EL (cell line): ENCODE measurements at places on chromosomes 1 and 21.

DNA sequence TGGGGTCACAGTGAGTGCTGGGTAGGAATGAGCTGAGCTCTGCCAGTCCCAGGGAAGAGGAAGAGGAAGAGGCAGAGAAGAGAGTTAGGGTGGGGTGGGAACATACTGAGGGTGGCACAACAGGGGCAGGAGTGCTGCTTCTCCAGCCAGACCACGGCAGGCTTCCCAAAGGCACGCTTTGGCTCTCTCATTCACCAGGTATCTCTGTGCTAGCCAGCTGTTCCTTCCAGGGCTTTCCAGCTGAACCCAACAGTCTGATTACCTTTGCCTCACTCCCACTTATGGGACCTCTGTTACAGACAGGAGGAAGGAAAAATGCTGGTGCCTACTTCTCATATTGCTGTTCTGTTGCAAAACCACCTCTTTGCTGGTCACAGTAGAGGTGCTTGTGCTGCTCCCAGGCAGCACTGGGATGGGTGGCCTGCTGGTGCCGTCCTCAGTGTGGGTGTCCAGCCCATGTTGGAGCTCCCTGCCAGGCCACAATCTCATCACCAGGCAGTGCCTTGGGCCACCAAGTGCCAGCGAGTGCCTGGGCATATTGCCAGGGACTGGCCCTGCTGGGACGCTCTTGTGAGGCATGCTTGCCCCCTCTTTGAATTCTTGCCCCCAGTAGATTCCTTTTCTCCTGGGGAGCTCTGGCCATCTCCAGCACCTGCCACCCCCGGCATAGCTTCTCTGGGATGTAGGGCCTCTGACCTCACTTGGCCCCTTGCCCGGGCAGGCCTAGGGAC lies 2.1 kb downstream of the ADORA1 start:
- DNase-seq = no peak

DNA sequence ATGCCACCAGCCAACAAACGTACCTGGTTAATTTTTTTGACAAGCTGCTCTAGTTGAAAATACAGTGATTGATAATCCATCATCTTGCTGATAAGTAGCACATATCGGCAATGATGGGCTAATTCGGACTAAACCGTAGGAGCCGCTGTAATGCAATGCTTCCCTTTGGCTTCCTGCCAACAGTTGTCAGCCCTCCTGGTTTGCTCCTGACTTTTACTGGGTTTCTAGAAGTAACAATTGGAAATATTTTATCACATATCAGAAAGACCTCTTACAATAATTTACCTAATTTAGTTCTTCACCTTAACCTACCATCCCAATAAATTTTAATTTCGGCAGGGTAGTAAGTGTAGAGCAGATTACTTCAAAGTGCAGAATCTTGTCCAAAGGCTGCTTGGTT lies 148.5 kb downstream of the DHRS3 start:
- DNase-seq = no peak

DNA sequence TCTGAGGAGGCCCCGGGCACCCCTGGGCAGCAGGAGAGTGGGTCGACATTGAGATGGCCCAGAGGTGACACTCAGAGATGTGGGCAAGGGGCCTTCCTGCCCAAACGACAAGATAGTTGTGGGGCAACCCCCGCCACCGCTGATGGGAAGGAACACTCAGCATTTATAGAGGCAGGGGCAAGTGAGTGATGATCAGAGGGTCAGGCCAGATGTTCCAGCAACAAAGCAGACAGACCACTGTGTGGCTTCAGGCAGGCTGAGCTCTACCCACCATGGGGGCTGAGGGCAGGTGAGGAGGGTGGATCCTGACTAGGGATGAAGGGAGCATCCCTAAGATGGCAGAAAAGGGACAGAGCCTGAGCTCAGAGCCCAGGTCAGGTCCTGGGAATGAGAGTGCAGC lies 362.7 kb downstream of the PTPRU start:
- DNase-seq = no peak

GRCh38 chr1:86776108-86776507 lies 71.7 kb downstream of the SH3GLB1 start:
- DNase-seq = no peak

- DNase-seq = no peak
Observed at GRCh38 chr1:45265244-45265643, 58.8 kb upstream of the ZSWIM5 start.

- DNase-seq = peak; percentile 81
Observed at GRCh38 chr1:65762081-65762862, 30.4 kb upstream of the PDE4B start.

DNA sequence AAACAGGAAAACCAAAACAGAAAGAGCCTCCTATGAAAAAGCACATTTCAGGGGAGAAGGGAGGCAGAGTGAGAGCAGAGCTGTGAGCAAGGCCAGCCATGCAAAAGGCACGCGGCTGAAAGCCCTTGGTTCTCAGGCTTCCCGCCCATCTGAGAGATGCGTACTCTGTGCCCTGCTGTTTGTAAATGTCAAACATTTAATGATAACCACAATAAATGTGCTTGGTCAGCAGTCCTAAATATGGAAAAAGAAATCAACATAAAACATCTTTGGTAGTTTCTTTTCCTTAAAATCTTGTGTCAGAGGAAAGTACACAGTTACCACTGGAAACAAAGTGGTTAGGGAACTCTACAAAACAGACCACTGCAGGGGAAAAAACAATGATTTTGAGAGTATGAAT lies 283.1 kb downstream of the DSCAM start:
- DNase-seq = no peak

- DNase-seq = no peak
Observed at GRCh38 chr1:236545621-236546169, 21.9 kb downstream of the LGALS8 start.

DNA sequence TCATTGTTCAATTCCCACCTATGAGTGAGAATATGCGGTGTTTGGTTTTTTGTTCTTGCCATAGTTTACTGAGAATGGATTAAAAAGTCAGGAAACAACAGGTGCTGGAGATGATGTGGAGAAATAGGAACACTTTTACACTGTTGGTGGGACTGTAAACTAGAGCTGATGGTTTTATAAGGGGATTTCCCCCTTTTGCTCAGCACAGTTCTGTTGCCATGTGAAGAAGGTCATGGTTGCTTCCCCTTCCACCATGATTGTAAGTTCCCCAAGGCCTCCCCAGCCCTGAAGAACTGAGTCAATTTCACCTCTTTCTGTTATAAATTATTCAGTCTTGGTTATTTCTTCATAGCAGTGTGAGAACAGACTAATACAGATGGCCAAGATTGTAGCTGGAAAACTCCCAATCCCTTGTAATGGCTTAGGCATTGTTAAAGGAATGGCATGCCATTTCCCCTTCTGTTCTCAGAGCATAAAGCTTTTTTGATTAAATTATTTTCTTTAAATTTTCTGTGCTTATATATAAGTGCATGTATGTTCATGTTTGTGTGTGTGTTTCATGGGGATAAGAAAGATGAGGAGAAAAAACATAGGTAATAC lies 144.8 kb downstream of the BACH1 start:
- no peak for DNase-seq

DNA sequence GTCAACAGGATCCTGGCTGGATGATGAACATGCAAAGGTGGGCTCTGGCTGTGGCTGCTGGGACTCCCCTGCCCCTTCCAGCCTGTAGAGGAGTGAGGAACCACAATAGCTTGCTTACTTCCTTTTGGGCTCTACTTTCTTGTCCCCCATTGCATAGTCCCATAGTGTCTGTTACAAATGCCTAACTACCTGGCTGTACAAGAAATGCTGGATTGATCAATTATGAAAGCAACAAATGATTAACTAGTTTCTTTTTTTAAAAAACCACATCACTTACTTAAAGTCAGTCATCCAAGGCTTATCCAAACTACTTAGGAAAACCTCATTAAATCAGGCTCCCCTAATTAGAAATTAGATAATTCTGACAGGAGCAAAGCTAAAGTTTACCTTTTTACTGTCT lies 514.1 kb upstream of the PKN2 start:
- no peak for DNase-seq

GRCh38 chr21:33299181-33299752 lies 25.5 kb upstream of the IFNAR1 start:
- DNase-seq = no peak

DNA sequence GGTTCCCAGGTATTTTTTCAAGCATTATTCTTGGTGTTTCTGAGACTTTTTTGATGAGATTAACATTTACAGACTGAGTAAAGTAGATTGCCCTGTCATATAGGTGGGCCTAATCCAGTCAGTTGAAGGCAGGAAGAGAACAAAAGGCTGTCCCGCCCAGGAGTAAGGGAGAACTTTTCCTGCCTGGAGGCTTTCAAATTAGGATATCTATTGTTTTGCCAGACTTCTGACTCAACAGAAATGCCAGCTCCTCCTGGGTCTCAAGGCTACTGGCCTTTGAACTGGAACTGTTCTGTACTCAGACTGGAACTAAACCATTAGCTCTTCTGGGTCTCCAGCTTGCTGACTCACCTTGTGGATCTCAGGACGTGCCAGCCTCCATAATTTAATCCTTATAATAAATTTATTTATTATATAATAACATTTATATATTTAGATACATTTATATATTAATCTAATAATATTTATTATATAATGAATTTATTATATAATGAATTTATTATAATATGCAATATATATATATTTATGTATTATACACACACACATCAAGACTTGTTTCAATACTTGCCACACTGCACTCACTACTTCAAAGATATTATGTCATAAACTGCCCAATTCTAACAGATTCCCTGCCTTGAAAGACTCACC lies 510.8 kb upstream of the B3GALT2 start:
- DNase-seq = no peak

DNA sequence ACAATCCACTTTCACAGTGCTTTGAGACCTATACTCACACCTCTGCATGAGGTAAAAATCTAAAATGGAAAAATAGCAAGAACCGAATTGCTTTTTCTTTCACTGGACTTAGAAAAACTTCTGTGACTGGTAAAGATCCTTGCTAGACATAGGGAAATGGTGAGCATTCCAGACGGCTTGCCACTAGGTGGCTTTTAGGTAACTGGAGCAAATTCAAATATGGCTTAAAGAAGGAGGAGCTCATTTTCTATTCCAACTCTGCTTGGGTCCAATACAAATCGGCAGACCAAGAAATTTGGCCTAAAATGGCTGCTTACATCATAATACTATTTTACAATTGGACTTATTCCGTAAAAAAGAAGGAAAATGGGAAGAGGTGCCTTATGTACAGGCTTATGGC lies 977.9 kb downstream of the ADGRL2 start:
- DNase-seq = no peak

- no peak for DNase-seq
Observed at GRCh38 chr1:16128338-16128741, 27.5 kb downstream of the EPHA2 start.

DNA sequence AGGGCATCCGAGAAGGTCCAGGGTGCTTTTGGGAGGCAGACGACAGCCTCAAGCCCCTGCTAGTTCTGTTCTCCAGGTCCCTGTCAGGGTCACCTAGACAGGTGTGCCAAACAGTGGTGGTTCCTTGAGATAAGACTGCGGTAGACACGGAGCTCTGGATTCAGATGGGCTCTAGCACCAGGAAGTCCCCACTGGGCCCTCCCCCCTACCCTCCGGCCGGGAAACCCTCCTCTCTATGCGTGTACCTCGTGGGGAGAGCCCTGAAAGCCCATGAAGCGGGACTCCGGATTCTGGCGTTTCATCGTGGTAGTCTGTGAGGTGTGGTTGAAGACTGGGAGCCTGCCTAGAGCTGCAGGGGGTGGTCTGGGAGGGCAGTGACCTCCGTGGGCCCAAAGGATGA lies 2.1 kb upstream of the KCNA2 start:
- DNase-seq = no peak

GRCh38 chr1:169833179-169833901 lies 38.6 kb upstream of the METTL18 start:
- no peak for DNase-seq

DNA sequence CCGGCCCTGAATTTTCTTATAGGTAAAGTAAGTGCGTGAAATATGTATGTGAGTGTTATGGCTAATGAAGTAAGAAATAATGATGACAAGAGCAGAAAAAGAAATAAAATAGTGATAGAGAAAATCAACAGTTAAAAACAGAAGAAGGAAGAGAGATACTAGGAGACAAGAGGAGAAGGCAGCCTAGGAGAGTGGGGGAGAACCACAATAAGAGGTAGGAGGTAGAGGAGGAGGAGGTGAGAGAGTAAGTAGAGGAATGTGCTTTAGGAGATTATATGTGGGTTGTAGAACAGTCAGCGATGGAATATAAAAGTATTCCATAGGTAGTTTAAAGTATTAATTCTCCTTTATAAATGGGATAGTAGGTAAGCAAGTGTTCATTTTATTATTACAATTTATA lies 861.5 kb upstream of the B3GALT2 start:
- no peak for DNase-seq

DNA sequence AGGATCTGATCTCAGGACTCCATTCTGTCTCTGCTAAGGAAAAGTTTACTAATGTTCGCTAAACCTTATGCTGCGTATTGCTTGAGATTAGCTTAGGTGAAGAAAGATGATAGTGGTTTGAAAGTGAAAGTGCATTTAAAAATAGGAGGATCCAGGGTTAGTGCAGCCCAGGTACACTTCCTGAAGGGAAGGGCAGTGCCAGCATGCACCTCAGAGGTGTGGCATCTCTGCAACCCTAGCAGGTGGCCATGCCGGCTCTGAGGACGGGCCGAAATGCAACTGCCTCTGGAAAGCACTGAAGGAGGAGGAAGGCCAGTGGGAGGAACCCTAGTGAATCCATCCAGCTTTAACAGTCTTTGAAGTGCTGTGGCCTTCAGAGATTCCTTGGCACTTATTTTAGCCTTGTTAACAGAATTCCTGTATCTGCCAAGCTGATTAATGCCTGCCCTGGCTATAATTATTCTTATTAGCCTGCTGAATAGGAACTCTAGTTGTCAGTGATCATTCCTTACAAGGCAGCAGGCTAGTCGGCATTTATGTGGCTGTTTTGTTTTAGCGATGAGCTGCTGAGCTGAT lies 5.5 kb downstream of the PTGFRN start:
- no peak for DNase-seq

GRCh38 chr1:85464497-85465098 lies 361 bp downstream of the DDAH1 start:
- DNase-seq = peak; percentile 84

DNA sequence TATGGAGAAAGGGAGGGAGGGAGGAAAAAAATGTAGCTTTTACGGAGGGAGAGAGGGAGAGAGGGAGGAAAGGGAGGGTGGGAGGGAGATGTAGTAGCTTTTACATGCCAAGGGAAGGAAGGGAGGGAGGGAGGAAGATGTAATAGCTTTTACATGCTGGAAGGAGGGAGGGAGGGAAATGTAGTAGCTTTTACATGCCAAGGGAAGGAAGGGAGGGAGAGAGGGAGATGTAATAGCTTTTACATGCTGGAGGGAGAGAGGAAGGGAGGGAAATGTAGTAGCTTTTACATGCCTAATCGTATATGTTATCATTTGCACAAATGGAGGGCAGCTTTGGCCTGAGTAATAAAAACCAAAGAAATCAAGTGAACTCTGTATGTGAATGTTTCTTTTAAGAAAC lies 35.6 kb downstream of the EEIG2 start:
- no peak for DNase-seq

GRCh38 chr1:207903767-207904166 lies 7.2 kb downstream of the CD34 start:
- peak; percentile 30 for DNase-seq
